ENCODE measurements at places on chromosomes 6 and 20.

DNA sequence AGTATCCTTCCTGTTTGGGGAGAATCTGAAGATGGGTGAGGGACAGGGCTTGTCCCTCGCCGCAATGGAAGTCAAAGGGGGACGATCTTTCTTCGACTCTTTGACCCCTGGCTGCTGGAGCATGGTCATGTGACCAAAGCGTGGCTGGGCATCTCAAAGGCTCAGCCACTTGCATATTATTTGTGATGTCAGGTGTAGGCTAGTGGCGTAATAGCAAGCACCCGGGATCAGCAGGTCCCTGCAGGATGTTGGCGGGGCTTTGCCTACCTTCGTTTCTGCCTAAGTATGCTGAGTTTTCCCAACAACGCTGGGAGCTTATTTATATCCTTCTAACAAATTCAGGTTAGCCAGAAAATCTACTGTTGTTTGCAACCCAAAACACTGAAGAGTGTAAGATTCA, 50.3 kb upstream of the IL20RA start:
- DNase-seq = no peak

DNA sequence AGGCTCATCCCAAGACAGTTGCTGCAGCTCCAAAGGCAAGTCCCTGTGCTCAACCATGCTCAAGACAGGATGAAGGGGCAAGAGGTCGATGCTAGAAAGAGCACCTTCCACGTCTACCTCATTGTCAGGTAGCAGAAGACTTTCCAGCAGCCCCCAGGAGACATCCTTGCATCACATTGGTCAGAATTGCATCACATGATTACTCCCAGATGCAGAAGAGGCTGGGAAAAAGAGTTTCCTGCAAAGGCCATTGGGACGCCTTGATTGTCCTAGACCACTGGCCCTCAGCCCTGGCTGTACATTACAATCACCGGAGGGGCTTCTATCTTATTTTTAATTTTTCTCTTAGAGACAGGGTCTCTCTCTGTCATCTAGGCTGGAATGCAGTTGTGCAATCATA, 17.3 kb upstream of the ZNF334 start:
- no peak for DNase-seq

GRCh38 chr6:108518714-108519576, 41.8 kb upstream of the FOXO3 start:
- no peak for DNase-seq

DNA sequence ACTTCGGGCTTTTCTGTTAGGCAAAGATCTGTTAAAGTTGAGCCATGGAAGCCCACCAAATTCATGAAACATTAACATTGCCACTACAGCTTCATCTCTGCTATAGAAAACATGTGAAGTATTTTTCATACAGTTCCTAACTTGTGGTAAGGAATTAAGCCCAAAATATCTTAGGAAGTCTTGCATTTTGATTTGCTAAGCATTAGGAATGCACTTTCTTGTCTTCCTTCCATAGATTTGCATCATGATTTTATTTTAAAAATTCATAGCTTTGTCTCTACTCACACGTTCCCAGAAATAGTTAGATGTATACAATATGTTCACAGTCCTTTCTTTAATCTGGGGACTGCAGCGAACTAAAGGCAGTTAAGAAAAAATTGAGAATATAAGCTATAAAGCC, 325.6 kb downstream of the CENPW start:
- no peak for DNase-seq

GRCh38 chr6:139330826-139331500, 39.2 kb upstream of the TXLNB start:
- DNase-seq = no peak

DNA sequence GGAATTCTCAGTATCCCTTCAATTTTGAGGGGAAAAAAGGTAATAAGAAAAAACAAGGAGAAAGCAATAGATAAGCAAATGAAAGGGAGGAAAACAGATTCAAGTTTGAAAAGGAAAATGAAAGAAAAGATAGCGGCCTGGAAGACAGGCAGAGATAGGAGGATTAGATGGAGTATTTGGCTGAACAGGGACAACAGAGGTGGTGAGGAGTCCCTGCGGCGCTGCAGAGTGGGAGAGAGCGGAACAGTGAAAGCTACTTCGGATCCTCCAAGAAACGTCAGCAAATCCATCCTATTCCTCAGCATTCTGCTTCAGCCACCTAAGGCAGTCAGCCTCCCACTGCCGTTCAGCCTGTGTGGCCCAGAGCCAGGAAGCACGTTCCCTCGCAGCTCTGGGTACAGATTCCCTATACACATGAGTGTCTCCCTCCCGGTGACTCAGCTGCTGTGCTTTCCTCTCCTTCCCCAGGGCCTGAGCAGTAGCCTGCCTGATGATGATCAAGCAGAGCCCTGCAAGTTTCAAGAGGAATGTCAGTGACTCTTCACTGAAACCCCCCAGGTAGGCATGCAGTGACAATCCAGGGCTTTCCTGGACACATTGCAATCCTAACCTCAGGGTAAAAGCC, 43.4 kb upstream of the CDYL start:
- DNase-seq = no peak

- DNase-seq = no peak
These were observed 177.8 kb upstream of the TAB2 start for GRCh38 chr6:149139782-149140136.

- no peak for DNase-seq
These were observed 84.2 kb upstream of the SLC22A23 start for GRCh38 chr6:3541006-3541585.

DNA sequence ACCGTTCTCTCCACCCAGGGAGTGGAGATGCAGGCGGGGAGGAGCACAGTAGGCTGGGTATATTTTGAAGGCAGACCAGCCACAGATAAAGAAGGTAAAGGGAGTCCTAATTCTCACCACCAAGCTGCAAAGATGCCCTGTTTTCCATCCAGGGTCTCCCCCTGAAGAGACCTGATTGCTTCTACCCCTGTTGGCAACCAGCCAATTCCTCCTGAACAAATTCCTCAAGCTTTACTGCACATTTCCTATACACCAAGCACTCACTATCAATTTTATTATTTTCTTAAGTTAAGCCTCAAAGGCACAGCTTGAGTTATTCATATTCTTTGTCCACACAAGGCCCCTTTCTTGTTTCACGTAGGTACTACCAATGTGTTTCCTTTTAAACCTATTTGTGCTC, 214.4 kb downstream of the EYA2 start:
- no peak for DNase-seq
